ENCODE measurements at places on chromosomes 13 and 19.

DNA sequence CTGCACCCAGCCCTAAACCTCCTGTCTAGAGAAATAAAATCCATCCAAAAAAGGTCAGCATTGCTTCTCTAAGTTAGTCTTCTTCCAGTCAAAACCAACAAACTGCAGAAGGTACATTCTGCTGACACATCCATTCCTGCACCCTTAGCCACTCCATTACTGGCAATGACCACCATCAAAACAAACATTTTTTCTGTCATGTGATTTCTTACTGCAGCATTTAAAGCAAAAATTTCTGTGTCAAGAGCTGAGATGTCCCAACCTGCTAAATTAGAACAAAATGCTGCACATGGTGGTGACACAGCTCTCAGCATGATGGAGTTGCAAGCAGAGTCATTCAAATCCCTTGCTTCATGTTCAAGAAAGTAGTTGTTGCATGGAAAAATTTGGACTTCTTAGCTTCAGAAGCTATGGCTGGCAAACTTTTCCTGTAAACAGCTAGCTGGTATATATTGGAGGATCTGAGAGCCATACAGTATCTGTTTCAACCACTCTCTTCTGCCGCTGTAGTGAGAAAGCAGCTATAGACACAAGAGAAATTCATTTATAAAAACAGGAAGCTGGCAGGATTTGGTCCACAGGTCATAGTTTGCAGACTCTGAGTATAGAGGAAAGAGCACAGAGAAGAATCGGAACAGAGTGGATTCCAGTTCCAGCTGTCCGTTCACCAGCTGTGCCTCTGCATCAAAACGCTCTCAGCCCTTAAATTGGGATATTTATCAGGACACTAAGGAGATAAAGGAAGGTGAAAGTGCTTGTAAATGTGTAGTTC lies 17.4 kb downstream of the RUBCNL start:
- DNase-seq = no peak

- no peak for DNase-seq
Observed at GRCh38 chr19:9823816-9824215, 3.9 kb upstream of the UBL5 start.

DNA sequence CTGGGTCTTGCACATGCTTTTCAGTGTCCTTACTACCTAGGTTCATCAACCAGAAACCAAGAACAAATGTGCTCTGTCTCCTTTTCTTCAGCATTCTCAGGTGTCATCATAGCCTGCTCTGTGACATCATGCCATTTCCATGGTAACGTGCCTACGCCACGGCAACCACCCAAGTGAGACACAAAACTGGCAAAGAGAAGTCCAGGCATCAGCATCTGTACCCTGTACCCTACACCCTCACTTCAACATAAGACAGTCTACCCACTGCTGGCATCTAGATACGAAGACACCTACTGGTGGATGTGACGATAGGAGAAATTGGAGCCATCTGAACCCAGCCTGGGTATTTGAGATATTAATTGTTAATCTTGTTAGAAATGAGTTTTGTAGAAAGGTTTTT lies 13.3 kb downstream of the ZC3H4 start:
- DNase-seq = no peak

GRCh38 chr13:41007744-41008128 lies 11.4 kb downstream of the ELF1 start:
- no peak for DNase-seq

DNA sequence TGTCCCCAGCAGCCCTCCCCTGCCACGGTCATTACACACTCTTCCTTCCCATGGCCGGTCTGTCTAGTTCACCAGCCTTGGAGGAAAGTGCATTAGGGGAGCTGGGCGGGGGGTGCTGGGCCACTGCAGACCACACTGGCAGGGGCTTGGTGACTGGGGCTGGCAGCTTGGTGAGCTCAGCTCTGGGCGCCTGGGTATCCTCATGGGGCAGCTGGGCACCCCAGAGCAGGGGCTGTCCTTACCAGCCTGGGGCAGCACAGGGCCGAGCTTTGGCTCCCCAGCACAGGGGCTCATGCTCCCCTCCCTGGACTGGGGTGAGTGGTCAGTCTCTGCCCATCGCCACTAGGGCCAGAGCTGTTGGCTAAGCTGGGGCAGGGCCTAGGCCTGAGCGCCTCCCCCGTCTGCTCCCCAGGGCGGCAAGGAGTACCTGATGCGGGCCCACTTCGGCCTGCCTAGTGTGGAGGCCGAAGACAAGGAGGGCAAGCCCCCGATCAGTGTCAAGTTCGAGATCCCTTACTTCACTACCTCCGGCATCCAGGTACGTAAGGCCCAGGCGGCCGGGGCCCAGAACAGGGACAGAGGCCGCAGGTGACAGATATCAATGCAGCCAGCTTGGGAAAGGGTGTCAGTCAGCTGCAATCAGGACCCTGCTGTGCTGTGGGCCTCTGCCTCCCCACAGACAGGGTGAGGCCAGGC lies 35.5 kb downstream of the AP1M1 start:
- DNase-seq = no peak

GRCh38 chr13:35733827-35734226 lies 257.3 kb upstream of the MAB21L1 start:
- no peak for DNase-seq

DNA sequence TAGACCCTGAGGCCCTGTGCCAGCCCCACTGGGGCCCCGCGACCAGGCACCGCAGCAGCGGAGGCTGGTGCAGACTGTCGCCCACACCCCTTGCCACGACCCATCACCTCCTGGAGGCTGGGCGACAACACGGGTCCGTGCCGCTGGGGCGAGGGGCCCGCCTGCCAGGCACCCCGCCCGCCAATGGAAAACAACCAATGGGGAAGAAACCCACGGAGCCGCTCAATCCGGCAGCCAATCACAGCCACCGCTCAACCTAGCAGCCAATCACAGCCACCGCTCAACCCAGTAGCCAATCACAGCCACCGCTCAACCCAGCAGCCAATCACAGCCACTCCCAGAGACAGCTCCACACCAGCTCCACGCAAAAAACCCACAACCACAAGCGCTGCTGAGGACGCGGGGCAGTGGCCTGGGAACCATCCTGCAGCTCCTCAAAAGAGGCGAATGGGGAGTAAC lies 29.7 kb downstream of the GPX4 start:
- peak; percentile 37 for DNase-seq

GRCh38 chr13:40478775-40479174 lies 187.7 kb downstream of the FOXO1 start:
- DNase-seq = no peak

DNA sequence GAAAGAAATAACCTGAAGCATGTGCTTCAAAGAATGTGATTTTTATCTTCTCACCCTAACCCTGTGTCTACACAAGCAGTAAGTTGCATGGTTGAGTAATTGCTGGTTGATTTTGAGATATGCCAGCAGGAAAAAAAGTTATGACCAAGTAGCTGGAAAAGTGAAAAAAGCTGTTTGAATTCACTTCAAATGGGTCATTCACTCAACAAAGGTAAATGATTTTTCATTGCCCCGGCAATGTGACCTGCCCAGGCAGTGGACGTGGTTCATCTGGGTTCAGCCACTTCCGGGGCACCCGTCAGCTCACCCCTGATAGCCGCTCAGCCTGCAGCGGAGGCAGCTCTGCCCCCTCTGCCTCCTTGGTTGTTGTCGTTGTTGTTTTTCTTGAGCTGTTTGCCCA lies 18.5 kb downstream of the TNFRSF19 start:
- no peak for DNase-seq

DNA sequence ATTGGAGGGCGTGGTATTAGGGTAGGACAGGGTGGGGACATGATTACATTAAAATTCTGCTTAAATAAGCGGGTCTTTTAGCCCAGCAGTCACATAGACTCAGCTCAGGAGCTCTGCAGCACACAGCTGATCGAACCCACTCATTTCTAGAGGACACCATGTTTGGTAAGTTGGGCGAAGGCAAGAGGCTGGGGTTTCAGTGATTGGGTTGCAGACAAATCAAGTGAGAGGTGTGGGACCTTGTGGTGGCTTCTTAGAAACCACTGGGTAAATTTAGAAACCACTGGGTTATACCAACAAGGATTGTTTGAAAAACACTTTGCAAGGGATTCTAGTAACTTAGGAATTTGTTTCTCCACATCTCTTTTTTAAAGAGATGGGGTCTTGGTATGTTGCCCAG lies at the start of gene LEUTX:
LEUTX (plus strand) TSS at position 92 of the 400 bp plus-strand sequence; CDS start at position 159, 67 bp downstream.
- DNase-seq = no peak

DNA sequence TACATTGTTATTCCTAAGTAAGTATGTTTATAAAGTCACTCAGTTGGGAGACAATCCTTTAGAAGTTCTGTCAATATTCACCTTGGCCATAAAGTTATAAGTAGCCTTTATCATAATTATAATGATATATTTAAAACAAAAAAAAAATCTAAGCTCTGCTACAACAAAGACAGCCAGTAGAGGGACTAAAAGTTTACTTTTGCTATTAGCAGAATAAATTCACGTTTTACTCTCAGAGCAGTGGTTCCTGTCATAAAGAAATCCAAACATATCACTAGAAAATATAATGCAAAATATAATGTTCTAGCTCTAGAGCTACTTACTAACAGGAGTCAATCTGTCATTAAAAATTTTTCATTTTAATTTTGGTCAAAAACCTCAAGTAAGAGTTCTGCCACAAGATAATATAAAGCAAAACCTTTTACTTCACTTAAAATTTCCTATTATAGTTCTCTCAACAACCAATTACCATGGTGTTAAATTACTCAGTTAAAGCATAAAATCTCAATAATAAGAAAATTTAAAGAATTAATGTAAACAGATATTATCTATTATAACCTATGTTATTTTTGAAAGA lies 17.7 kb downstream of the INTS6 start:
- DNase-seq = no peak

- DNase-seq = no peak
Observed at GRCh38 chr13:94115054-94115453, 364.4 kb downstream of the DCT start.

GRCh38 chr13:86877441-86877840 lies 793.7 kb upstream of the SLITRK5 start:
- DNase-seq = no peak

GRCh38 chr19:49507803-49508494 lies 4.5 kb upstream of the FCGRT start:
- DNase-seq = no peak

DNA sequence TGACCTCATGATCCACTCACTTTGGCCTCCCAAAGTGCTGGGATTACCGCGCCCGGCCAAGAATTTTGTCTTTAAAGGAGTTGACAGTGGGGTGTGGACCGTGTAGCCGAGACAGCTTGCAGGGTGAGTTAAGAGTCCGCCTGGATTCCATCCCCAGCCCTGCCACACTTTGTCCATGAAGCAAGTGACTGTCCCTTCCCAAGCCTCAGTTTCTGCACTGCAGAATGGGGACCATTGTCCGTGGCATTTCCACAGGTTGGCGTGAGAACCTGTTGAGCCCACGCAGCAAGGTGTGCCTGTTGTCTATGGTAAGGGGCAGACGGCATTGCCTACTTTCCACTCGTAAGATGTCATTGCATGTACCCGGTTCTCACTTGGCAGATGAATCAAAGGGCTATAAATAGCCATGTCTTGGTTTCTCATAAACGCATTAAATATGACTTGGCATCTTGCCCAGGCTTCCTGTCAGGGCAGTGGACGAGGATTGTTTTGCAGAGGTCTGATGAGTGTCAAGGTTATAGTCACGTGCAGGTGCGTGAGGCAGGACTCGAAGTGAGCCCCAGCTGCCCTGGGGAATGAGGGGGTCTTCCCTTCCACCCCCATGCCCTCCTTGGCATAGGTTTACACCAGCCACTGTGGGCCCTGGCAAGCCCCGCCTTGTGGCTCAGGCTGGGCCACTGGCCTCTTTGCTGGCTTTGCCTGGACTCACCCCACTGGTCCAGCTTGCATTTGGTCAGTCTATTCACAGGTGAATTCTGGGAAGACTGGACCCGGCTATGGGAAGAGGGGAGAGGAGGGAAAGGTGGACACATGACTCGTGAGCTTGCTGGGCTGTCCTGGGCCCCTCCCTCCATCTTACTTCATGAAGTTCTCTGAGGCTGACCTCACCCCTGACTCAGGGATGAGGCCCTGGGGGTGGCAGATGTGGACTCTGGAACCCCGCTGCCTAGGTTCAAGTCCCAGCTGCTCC lies 14.6 kb downstream of the FAM187B start:
- peak; percentile 42 for DNase-seq

- DNase-seq = no peak
Observed at GRCh38 chr19:38695317-38695683, 47.9 kb downstream of the ACTN4 start.

- no peak for DNase-seq
Observed at GRCh38 chr19:48966541-48967345, 1.6 kb downstream of the FTL start.

DNA sequence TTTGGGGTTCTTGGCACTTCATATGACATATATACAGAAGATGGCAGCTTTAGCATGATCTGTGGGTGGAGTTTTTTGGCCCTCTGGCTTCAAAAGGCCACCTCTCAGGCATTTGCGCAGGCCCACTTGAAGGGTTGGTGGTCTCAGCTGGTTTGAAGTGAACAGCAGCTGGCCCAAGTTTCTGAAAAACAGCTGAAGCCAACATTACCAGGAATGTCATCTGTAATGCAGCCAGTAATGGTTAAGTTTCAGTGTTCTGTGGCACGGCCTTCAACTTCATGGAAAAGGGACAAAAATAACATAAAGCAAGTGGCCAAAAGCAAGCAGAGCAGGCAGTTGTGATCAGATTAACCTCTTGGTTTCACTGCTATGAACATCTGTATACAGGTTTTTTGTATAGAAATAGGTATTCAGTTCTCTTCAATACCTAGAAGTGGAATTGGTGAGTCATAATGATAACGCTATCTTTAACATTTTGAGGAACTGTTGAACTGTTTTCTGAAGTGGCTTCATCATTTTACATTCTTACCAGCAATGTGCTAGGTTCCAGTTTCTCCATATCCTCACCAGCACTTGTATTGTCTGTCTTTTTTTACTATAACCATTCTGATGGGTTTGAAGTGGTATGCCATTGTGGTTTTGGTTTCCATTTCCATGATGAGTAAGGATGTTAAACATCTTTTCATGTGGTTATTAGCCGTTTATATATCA lies 245.4 kb downstream of the SHISA2 start:
- no peak for DNase-seq

- DNase-seq = no peak
Observed at GRCh38 chr13:49985129-49985528, 11.7 kb upstream of the TRIM13 start.

- no peak for DNase-seq
Observed at GRCh38 chr19:29858621-29859020, 46.8 kb downstream of the CCNE1 start.

- DNase-seq = no peak
Observed at GRCh38 chr19:13983213-13983889, 22.8 kb downstream of the RFX1 start.

- DNase-seq = no peak
Observed at GRCh38 chr13:106161146-106161545, 374.3 kb downstream of the EFNB2 start.

DNA sequence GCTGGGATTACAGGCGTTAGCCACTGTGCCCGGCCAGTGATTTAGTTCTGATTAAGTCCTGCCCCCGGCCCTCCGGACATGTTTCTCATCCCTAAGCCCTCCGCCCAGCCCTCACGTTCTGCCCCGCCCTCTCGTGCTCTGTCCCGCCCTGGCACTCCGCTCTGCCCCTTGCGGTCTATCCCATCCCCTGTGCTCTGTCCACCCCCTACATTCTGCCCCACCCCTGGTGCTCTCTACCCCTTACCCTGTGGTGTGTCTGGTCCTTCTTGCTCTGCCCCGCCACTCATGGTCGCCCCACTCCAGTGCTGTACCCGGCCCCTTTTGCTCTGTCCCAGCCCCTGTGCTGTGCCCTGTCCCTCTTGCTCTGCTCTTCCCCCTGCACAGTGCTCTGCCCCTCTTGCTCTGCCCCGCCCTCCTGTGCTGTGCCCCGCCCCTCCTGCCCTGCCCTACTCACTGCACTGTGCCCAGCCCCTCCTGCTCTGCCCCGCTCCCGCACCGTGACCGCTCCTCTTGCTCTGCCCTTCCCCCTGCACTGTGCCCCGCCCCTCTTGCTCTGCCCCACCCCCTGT lies 3.0 kb downstream of the GTPBP3 start:
- DNase-seq = no peak

GRCh38 chr19:49555600-49556411 lies 24.6 kb downstream of the NOSIP start:
- DNase-seq = peak; percentile 57
